Stimulated activated CD4-positive, alpha-beta T cell treated with anti-CD3 and anti-CD28 coated beads, Interleukin-1b, Interleukin-23, amount 100 ng/mL, for 1 hour (primary cell): ENCODE measurements at places on chromosomes 7 and 10.

DNA sequence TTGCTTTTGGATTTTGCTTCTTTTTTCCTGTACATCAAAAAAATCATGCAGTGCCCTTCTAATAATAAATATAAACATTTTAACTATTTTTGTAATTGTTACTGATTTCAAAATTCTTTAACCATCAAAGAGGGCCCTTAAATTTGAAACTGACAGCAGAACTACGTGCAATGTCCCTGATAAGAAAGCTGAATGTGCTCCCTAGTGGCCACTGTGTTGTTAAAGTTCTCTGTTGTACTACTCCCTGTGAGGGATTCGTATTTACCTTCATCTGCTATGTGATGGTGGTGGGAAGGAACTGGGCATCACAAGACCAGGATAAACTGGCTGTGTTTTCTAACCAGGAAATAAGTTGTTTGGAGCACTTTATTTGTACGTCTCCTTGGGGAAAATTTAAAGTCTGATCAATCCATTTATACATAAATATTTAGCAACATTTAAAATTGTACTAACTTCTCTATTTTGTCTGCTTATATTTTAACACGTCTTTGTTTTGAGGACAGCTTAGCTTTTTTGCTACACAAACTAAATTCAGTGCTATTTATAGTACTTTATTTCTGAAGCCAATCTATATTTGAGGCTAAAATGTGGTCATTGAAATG, 322.4 kb downstream of the HGF start:
- DNase-seq: no peak

DNA sequence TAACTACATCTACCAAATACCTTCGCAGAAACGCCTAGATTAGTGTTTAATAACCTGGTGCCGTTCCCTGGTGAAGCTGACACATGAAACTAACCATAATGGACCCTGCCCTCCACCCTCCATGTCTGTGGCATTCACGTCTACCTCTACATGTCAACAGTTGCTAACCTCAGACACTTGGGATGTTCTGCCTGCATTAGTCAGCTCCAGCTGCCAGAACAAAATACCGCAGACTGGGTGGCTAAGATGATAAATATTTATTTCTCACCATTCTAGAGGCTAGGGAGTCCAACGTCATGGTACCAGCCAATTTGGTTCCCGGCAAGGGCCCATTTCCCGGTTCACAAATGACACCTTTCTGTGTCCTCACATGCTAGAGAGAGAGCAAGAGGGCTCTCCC, 118.5 kb upstream of the CHST15 start:
- DNase-seq: no peak

DNA sequence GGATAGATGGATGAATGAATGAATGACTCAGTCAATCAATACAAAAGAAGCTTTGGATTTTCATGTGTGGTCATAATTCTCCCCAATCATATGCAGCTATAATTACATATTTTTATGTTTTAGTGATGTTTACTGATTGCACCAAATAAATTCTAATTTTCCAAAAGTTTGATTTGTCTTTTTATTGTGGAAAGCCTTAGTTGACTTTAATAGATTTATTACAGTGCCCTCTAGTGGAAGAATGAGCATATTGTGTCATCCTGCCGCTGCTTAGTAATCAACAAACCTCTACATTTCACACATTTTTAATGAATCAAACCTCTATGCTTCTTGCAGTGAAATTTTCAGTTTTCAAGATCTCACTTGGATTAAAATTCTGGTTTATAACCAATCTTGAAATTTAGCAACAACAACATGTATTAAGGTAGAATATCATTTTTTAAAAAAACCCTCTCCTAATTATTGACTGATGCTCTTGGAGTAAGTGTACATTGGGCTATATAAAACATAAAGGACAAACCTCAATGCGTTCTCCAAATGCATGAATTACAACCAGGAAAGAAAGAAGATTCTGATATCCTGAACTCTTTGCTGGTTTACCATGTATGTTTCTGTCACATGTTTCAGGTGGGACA, 55.6 kb upstream of the PNLIP start:
- no peak for DNase-seq

DNA sequence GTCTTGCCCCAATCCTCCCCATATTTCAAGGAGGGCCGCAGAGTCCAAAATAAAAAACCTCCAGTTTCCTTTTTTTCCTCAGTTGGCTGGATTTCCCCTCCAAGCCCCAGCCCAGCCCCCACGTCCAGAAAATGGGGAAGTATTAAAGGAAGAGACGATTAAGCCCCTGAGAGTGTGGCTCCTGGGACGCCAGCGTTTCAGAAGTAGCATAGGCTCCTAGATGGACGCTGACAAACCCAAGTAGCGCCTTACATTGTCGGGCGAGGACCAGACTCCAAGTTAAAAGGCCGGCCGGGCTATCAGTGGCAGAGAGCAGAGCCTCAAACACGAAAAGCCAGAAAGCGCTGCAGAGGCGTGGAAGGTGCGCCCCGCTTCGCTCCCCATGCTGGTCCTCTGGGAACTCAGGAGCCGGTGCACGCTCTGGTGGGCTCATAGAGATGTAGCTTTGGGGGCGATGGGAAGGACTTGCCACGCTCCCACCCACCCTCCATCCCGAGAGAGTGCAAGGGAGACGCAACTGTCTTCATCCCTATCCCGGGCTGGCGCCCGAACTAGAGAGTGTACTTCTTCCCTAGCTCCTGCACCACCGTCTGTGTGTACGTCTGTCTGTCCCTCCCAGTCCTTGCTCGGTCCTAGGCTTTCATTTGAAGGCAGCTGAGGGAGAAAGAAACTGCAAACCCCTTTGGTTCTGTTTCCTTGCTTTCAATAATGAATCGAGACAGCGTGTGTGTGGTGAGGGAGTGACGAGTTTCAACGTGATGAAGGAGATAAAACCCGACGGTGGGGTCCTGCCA, 6.3 kb upstream of the EMX2 start:
- no peak for DNase-seq

- DNase-seq: no peak
Observed at GRCh38 chr7:82012453-82012852, 242.6 kb upstream of the HGF start.

GRCh38 chr10:67852761-67853160, 14.8 kb upstream of the DNAJC12 start:
- no peak for DNase-seq

DNA sequence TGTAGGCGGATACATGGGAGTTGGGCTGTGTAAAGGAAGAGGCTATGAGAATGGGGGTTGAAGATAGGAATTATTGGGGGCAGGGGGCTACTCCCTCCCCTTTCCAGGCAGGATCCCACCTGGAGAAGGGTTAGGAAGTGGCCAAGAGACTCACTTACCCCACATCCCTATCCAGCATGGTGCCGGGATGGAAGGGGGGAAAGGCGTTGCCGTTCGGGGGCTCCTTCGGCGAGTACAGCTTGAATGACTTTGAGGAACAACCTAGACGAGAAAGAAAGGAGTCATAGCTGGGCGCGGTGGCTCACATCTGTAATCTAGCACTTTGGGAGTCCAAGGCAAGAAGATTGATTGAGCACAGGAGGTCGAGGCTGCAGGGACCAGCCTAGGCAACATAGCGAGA, 8.9 kb downstream of the LDB1 start:
- DNase-seq: no peak

DNA sequence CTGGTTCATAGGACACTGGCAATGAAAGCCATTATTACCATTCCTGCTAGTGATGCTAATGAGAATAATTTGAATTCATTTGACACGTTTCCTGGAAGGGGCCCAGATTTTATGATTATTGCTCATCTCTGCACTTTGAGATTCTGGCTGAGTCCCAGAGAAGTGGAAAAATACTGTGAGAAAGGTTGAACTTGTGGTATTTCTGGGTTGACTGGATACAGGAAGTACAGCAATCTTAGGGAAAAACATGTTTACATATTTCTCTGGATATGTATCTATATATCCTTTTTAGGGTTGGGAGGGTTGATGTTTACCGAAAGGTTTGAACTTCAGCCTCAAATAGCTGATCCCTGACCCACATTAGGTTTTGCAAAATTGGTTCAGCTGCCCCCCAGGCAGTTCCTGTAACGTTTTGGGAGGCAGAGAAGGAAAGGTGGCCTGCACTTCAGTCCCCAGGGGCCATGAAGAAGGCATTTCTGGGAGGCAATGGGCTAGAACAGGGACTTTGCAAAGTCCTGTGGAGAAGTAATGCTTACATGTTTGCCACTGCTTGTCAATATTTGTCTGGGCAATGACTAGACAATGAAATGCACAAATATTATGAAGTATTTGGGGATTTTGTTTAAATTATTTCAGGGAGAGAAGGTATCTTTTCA, 253.7 kb upstream of the PITRM1 start:
- DNase-seq: no peak

GRCh38 chr10:47457528-47457820, 26.4 kb downstream of the ANXA8 start:
- DNase-seq: no peak

GRCh38 chr7:134431815-134432214, 27.1 kb downstream of the AKR1B1 start:
- DNase-seq: no peak

- DNase-seq: no peak
Observed at GRCh38 chr7:116224492-116225098, 14.3 kb downstream of the TES start.

- DNase-seq: no peak
Observed at GRCh38 chr10:104333032-104333727, 5.1 kb downstream of the ITPRIP start.

- DNase-seq: no peak
Observed at GRCh38 chr10:122249303-122249850, 21.7 kb upstream of the BTBD16 start.

- DNase-seq: no peak
Observed at GRCh38 chr7:80359476-80359875, 152.4 kb downstream of the GNAT3 start.

DNA sequence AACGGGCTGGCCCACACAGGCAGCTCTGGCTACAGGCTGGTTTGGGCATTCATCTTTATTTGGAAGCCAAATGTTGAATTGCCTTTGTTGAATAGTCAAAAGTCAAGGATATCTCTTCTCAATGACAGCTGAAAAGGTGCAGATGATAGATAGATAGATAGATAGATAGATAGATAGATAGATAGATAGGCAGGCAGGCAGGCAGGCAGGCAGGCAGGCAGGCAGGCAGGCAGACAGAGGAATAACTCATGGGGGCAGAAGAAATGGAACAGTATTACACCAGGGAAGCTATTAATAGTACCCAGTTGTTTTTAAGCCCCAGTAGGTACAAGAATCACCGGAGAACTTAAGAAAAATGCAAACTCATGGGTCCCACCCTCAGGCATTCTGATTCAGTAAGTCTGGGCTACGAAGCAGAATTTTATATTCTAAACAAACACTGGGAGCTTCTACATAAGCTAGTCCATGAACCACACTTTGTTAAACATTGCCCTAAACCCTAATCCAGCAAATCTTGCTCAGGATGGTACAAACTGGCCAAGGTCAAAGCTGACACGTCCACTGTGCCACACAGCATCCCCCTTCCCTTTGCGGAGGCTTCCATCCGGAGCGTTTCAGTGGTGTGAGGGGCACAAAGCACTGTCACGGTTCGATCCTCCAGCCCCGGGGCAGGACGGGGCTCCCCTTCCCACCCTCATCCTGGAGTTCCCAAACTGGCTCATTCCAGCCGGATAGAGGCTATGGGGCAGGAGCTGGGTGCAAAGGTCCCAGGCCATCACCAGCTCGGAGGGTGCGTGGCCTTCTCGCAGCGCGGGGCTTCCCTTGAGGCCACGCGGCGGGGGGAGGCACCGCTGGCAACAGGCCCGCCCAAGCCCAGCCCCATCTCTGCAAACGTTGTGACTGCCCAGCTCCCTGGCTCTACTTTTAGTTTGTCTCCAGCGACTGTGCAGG, 6.7 kb downstream of the PRKAG2 start:
- no peak for DNase-seq

GRCh38 chr10:50336140-50336539, 84.8 kb upstream of the ASAH2 start:
- no peak for DNase-seq

GRCh38 chr10:112774798-112775197, 175.2 kb upstream of the TCF7L2 start:
- DNase-seq: no peak

- DNase-seq: no peak
Observed at GRCh38 chr7:86908948-86909347, 150.5 kb downstream of the ELAPOR2 start.

DNA sequence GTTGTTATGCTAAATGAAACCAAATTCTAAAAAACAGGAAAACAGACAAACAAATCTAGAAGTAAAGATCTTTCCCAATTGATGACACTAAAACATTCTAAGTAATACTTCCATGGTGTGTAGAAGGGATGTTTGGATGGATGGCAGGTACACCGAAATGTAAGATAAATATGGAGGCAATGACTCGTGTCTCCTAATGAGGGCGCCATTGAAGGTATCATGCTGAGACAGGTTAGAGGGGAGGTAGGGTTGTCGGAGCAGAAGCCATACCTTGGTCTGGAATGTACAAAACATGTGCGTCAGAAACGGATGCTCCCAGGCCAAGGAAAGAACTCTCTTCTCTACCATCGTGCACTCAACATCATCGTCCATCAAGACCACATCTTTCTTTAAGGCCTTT, 101.4 kb downstream of the PRKCQ start:
- no peak for DNase-seq

GRCh38 chr7:5678295-5679047, 103.0 kb downstream of the RNF216 start:
- DNase-seq: no peak

- DNase-seq: no peak
Observed at GRCh38 chr7:5421714-5422395, 1.8 kb downstream of the TNRC18 start.

DNA sequence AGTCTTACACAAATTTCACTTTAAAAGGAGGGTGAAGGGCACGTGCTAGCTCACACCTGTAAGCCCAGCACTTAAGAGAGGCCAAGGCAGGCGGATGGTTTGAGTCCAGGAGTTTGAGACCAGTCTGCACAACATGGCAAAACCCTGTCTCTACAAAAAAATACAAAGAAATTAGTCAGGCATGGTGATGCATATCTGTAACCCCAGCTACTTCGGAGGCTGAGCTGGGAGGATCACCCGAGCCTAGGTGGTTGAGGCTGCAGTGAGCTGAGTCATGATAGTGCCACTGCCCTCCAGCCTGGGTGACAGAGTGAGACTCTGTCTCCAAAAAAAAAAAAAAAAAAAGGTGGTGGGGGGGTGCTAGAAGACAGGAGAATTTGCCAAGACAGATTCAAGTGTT, 237.3 kb upstream of the KLF14 start:
- DNase-seq: no peak

DNA sequence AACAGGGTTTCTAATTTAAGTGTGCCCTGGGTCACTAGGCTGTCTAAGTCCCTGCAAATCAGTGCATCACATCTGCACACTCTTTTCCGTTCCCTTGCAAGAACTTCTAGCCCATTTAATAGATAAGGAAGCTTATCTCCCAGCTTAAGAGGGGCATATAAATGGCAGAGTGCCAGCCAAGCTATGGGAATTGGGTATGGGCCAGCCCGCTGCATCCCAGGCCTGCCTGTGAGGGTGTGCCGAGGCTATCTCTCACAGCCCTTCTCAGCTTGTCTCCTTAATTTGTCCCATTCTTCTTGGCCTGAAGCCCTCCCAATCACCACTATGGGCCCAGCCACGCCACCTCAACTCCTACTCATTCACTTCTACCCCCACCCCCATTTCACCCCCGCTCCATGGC, 14.7 kb downstream of the AQP1 start:
- no peak for DNase-seq
